ENCODE measurements at places on chromosomes 7 and 10.

GRCh38 chr10:110524179-110524858 is 26.6 kb downstream of the DUSP5 start:
- no peak for DNase-seq

DNA sequence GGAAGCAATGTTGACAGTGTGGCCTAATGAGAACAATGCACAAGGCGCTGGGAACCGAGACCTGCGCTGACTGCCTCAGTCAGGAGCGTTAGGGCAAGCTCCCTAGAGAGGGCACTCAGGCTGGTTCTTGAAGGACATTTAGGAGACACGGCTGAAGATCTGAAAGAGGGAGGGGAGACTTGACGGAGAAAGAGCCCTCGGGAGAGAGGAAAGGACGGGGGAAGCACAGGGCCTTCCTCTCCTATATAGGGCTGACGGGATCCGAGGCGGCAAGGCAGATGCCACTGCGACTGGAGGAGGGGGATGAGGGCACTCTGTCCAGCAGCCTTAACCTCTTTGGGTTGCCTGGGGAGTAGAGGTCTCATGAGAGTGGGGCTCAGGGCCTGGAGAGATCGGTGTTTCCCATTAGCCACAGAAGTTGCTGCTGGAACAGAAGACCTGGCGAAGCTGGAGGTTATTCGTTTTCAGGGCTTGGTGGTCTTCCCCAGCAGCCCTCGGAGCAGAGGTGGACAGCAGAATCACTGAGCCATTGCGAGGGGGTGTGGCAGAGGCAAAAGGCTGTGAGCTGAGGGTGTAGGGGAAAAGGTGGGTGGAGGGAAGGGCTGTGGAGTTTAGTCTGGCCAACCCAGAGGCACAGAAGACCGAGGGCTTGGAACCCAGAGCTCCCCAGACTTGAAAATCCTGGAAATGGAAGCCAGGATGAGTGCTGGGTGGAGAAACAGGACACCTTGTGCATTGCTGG is 36.0 kb downstream of the CLEC2L start:
- no peak for DNase-seq

- DNase-seq, result no peak
Observed at GRCh38 chr7:156947120-156947843, 2.2 kb upstream of the NOM1 start.

DNA sequence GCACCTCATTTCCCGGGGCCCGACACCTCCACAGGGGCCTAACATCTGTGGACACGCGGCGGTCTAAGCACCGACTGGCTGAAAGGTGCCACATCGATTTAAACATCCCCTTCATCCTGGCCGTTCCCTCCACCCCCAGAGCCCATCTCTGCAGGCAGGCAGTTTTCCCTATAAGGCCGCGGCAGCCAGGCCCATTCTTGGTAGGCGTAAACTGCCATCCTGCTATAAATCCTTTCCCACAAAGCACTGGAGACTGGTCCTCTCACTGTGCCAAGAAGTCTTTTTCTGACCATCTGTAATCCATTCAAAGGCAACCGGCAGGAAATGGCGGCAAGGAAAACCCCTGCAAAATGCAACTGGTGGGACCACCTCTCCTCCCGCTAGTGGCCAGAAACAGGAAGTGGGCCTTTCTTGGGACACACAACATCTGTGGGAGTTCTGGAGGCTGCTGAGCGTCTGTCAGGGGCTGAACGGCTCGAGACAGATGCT is 22.4 kb downstream of the ATXN7L1 start:
- peak; percentile 28 for DNase-seq

DNA sequence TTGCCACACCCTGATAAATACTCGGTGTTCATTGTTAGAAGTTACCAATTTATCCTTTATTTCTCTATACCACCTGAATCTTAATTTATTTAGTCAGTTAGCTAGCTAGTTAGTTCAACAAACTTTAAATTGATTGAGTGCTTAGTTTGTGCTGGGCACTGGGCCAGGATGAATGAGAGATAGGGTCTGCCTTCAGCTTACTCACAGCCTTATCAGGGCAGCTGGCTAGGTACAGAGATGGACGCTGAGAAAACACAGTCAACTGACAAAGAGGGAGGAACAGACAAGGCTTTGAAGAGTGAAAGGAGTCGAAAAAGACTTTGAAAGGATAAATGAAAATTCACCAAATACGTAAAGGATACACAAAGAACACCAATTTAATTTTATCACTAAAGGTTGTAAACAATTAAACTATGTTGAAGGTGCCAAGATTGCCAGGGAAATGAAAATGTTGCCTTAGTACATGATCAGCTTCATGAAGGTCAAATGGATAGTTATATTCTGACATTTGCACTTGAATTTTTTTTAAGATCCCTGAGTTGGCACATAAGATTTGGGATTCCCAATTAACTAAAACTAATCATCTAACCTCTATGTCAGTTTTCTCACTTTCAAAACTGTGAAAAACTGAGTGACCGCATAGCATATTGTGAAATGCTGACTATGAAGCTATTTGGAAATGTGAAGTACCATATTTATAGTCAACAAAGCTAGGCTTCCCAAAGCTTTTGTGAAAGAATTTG is 2.1 kb downstream of the CAV2 start:
- no peak for DNase-seq

GRCh38 chr7:139494835-139495579 is 11.5 kb upstream of the KLRG2 start:
- no peak for DNase-seq

GRCh38 chr10:76191336-76191735 is 759.9 kb downstream of the LRMDA start:
- DNase-seq, result no peak

DNA sequence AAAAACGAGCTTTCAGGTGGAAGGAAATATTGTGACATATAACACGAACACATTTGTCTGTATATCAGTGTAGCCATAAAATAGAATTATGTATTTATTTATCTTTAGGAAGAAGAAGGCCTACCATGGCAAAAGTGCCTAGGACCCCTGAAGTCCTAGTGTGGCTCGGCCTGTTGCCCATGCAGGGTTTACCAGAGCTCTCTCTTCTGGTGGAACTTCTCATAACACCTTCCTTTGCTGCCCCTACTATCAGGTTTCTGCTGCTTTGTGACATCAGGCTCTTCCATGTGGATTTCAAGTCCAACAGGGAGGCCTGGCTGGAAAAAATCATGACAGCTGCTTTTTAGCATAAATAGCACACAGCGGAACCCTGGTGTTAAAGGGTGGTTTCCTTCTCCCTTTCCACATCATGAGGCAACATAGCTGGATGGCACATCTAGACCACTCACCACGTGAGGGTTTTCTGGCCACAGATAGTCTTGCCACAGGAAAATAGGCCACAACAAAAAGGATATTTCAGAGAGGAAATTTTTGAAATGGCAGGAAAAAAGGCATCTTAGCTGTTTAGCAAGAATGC is 44.8 kb upstream of the ADO start:
- no peak for DNase-seq

GRCh38 chr7:15389073-15389472 is 172.7 kb downstream of the AGMO start:
- DNase-seq, result no peak

DNA sequence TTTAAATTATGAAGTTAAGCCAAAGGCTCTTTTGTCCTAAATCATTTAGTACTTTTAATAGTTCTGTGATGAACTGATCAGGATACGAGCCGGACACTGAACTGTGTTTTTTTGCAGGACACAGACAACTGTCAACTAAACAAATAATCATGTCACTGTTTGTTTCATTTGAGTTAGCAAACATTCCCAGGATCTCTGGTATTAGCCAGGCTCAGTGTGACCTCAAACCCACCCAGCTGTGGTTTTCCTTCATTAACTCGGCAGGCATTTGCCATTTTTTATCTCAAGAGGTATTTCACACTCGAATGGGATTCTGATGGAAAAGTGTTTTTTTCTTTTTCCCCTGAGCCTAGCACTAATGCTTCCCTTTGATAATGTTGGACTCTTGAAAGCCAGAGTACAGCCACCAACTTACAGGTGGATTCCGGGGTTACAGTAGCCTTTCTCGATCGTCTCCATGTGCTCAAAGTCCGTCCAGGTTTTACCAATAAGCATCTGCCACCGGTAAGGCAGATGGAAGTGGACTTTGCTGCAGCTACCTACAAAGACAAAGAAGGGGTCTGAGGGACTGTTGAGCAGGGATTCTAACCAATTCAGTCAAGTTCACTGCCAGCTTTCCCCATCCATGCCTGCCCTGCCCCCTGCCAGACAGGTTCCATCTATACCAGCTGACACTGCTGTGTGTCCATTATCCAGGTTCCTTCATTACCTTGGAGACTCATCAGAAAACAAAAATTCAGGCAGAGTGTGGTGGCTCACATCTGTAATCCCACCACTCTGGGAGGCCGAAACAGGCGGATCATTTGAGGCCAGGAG is 33.4 kb downstream of the ZC3HAV1 start:
- no peak for DNase-seq

- DNase-seq, result peak; percentile 12
Observed at GRCh38 chr10:79905322-79906314, 43.3 kb downstream of the SFTPD start.

- peak; percentile 66 for DNase-seq
Observed at GRCh38 chr10:97659589-97659988, 19.1 kb downstream of the PI4K2A start.

GRCh38 chr10:103490986-103491314 is 2.6 kb upstream of the NEURL1 start:
- no peak for DNase-seq

- no peak for DNase-seq
Observed at GRCh38 chr7:149422914-149423301, 38.0 kb downstream of the ZNF777 start.

GRCh38 chr10:70595566-70596016 is 7.0 kb downstream of the PRF1 start:
- DNase-seq, result no peak

DNA sequence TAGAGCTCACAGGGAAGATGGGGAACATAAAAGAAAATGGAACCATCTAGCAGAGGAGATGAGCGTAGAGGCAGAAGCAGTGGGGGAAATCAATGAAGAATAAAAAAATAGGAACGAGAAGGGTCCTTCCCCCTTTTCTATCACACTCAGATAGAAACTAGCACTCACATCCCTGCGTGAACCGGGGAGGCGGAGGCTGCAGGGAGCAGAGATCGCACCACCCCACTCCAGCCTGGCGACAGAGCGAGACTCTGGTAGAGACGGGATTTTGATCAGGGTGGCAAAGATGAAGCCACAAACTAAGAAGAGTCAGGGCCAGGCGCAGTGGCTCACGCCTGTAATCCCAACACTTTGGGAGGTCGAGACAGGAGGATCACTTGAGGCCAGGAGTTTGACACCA is 64.7 kb upstream of the ECHDC3 start:
- no peak for DNase-seq

DNA sequence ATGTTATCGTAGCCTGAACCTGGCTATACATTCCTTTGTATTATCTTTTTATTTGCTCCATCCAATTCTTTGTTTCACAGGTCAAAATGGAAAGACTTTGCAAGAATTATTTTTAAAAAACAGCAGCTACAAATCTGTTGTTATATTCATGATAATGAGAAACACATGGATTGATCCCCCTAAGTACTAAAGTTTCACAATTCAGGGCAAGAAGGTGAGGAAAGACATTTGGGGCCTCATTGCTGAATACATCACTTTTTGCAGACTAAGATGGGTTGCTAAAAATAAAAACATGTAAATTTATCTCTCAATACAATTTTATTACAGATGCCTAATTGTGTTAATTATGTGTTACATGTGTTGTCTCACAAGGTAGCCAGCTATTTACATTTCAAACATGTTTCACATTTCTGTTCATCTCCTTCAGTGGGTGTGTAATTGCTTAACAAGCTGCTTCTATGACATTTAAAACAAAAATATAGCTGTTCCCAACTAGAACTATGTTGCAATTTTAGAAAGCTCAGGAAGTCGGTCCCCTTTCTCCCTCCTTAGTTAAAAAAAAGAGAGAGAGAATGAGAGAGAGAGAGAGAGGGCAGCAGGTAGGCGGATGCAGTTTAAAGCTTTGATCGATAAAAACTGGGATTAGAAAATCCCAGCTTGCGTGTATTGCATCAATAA is 606.3 kb upstream of the FZD8 start:
- peak; percentile 12 for DNase-seq

DNA sequence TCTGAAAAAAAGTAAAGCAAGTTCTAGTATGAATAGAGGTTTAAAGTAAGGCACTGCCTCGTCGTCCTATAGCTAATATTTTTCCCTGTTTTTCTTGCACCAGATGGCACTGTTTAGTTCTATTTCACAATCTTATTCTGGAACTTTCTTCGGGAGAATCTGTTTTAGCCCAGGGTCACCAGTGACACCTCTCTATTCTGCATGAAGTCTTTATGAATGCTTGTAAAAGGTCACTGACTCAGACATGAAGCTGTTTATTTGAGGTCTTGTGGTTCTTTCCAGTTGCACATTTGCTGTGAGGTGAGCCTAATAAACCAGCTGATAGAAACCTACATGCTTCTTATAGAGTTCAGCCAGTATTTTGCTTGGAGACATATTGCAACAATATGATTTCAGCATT is 444.3 kb downstream of the AUTS2 start:
- DNase-seq, result peak; percentile 21

GRCh38 chr10:87523731-87524130 is 19.0 kb downstream of the MINPP1 start:
- no peak for DNase-seq

GRCh38 chr10:125081931-125082330 is 78.4 kb downstream of the CTBP2 start:
- DNase-seq, result no peak

- DNase-seq, result no peak
Observed at GRCh38 chr10:124291001-124291701, 127.6 kb downstream of the OAT start.

DNA sequence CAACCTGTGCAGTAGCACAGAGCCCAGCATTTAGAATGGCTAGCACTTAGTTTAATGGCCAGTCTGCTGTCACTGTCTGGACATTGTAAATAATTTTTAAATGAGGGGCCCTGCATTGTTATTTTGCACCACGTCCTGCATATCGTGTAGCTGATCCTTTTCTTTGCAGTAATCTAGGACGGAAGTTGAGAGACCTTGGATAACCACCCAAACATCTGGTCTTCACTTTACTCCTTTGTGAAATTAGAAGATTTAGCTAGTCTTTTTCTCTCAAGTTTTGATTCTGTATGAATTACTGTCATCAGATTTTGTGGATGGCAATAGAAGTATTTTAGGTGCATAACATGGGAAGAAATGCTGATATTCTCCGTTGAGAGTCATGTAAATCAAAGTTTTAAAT is 1.9 kb downstream of the MIOS start:
- no peak for DNase-seq

- no peak for DNase-seq
Observed at GRCh38 chr7:130529417-130529816, 37.5 kb downstream of the MEST start.

DNA sequence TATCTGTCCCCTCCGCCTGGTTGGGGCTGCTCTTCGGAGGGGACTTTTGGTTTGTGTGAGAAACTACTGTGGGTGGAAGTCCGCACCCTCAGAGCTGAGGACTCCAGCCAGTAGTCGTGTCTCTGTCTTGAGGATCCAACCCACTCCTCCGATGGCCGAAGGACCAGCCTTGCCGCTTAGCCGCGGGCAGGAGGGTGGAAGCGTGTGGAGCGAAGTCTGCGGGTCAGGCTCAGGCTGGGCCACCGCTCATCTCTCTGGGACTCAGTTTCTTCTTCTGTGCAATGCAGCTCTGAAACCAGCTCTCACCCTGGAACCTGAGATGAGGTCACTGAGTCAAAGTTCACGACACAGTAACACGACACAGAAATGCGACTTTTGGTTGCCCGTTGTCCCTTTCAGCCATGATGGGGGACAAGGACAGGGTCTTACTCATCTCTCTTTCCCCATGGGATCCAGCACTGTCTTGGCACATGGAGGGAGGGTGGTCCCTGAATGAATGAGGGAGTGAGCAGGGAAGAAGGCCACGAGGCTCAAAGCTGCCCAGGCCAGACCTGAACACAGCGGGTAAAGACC is 133.3 kb upstream of the PODXL start:
- no peak for DNase-seq

- no peak for DNase-seq
Observed at GRCh38 chr10:68636335-68636734, 76.2 kb downstream of the TET1 start.

All from fibroblast of pulmonary artery (primary cell).